ENCODE measurements at places on chromosomes 2 and 18. TPM values are rescaled to one million over a fixed set of nuclear protein-coding genes. Genes with fewer than 3 reads are reported as not detected.

Gene ABCG8
- total RNA-seq, result not detected

Gene GPR155
- 3.3 TPM for total RNA-seq

Gene DNAH7
- 7.9 TPM for total RNA-seq

Gene UGT1A8
- total RNA-seq, result 0.35 TPM

Gene REG3A
- not detected for total RNA-seq

Gene RNASEH1
- 27.1 TPM for total RNA-seq

Gene FAP
- 0.15 TPM for total RNA-seq

Gene EVA1A
- 82.8 TPM for total RNA-seq

Gene ABCG5
- total RNA-seq, result not detected

Gene ADD2
- 2.3 TPM for total RNA-seq

Gene NIFK
- 104 TPM for total RNA-seq

Gene SLC39A6
- 165 TPM for total RNA-seq

Gene PROM2
- total RNA-seq, result 38.0 TPM

Gene SCYGR4
- not detected for total RNA-seq

Gene SLC30A3
- total RNA-seq, result not detected

Data from renal cortical epithelial cell (primary cell).